Osteocyte (in vitro differentiated cells): ENCODE measurements at places on chromosomes 12 and 14. TPM values are rescaled to one million over a fixed set of nuclear protein-coding genes. Genes with fewer than 3 reads are reported as not detected.

DNA sequence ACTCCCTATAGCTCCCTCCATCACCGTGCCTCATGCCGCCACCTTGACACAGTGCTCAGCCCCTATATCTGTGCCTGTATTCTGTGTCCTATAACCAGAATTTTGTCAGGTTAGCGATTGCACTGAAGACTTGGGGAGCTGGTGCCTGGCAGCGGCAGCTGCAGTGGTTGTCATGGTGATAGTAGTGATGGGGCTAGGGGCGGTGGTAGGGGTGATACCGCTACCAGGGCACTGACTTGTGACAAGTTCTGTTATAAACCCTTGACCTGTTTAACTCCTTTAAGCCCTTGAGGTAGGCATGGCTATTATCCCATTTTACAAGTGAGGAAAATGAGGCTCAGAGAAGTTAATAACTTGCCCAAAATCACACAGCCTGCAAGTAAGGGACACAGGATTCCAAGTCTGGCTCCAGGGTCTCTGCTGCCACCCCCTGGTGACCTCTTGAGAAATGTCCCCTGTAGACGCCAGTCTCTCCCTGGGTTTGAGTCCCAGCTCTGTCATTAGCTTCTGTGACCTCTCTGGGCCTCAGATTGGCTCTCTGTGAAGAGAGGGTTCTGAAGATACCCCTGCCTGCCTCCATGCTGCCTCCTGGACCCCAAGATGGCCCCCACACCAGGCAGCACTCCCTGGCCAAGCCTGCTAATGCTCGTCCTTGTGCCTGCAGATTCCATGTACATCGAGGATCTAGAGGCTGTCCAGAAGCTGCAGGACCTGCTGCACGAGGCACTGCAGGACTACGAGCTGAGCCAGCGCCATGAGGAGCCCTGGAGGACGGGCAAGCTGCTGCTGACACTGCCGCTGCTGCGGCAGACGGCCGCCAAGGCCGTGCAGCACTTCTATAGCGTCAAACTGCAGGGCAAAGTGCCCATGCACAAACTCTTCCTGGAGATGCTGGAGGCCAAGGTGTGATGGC lies 121.9 kb downstream of the ESRRB start:
- DNase-seq: no peak

- DNase-seq: no peak
These were observed 24.9 kb downstream of the CRACR2A start for GRCh38 chr12:3727877-3728632.

DNA sequence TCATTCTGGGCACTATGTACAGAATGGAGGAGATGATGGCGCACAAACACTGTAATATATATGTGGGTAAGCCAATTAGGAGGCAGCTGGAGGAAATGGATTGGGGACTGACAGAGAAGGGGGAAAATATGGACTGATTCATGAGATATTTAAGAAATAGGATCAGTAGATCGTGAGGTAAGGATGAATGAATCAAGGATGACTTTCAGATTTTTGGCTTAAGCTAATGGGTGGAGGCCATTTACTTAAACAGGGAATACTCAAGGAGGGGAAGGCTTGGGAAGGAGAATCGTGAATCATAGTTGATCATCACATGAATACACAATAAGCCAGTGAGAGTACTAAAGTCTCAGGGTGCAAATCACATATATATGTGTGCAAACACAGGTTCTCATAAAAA lies 11.2 kb upstream of the GNPNAT1 start:
- no peak for DNase-seq

GRCh38 chr12:121781998-121782979 lies 11.2 kb downstream of the RHOF start:
- no peak for DNase-seq

DNA sequence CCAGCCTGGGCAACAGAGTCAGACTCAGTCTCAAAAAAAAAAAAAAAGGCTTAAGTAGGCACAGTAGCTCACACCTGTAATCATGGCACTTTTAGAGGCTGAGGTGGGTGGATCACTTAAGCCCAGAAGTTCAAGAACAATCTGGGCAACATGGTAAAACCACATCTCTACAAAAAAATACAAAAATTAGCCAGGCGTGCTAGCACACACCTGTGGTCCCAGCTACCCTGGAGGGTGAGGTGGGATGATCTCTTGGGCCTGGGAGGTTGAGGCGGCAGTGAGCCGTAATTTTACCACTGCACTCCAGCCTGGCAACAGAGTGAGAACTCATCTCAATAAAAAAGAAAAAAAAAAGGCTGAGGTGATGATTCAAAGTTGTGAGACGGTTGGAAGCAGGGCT lies 9.1 kb upstream of the RESF1 start:
- no peak for DNase-seq

- DNase-seq: no peak
These were observed 78.0 kb downstream of the NOC4L start for GRCh38 chr12:132222096-132222807.

The AKAP5 gene
- 3.4 and 3.6 TPM in 2 replicates for total RNA-seq

The TAS2R19 gene
- total RNA-seq: 3.7 and 5.2 TPM in 2 replicates

The LALBA gene
- not detected in 2 replicates for total RNA-seq

The TEX52 gene
- total RNA-seq: not detected in 2 replicates
